ENCODE measurements at places on chromosomes 7 and 10. TPM values are rescaled to one million over a fixed set of nuclear protein-coding genes. Genes with fewer than 3 reads are reported as not detected.

DNA sequence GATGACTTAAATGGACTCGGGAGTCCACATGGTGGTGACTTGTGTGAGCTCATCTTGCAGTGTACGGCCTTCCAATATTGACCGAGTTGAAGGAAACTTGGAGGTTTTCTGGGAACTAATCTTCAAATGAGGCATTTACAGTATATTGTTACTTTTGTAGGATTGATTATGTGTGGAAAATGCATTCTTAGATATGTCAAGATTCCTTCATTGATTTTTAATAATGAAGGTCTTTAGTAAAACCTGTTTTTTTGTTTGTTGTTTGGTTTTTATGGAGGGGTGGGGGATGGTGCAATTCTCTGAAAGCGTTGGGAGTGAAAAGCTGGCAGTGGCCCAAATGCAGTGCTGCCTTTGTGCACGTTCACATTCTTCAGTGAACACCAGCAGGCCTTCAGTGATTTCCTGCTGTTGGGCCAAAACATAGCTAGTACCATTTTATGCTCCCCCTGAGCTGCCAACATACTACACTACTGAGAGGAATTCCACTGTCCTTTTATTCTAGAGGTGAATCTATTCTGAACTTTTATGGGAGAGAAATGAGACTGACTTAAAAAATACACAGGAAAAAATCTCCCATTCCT is 50.4 kb downstream of the CCNY start:
- no peak for DNase-seq

GRCh38 chr10:118922226-118922625 is 107.3 kb upstream of the NANOS1 start:
- DNase-seq: peak; percentile 66

DNA sequence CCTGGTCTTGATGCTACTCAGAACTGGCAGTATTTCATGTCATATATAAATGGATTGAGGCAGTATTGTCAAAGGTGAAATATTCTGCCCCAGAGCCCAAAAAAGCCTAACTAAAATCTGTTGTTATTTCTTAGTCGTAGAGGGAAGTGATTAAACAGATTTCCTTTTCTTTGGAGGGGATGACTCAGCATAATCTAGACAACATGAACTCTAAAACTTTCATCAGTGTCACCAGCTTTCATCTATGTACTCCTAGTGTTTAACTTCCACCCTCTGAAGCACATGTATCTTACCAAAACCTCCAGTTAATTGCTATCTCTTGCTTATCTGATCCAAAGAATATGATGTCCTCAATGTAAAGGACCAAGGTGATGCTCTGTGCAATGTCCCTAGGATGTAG is 97.1 kb upstream of the ARID5B start:
- no peak for DNase-seq

- no peak for DNase-seq
Observed at GRCh38 chr7:816751-817671, 15.3 kb upstream of the SUN1 start.

- DNase-seq: no peak
Observed at GRCh38 chr7:922334-923107, 32.0 kb downstream of the ADAP1 start.

- DNase-seq: no peak
Observed at GRCh38 chr7:33870120-33870519, 35.2 kb upstream of the BMPER start.

DNA sequence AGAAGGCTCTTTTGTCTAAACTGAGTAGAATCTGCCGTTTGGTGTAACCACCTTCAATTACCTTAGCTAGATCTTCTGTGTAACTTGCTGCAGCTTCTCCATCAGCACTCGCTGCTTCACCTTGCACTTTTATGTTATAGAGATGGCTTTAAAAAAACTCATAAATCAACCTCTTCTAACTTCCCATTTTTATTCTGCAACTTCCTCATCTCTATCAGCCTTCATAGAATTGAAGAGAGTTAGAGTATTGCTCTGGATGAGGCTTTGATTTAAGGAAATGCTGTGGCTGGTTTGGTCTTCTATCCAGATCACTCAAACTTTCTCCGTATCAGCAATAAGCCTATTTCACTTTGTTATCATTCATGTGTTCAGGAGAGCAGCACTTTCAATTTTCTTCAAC is 1131.9 kb upstream of the CELF2 start:
- no peak for DNase-seq

GRCh38 chr10:3763035-3763456 is 22.0 kb downstream of the KLF6 start:
- DNase-seq: no peak

Gene CLDN3
- total RNA-seq: 0.80 TPM

Gene UCMA
- not detected for total RNA-seq

Gene MXI1
- total RNA-seq: 227 TPM

Gene TRPV6
- not detected for total RNA-seq

All from esophagus muscularis mucosa (tissue), 4 donors.